ENCODE measurements at places on chromosomes 13 and 19.
A peak's percentile ranks its signal among the peaks of the same experiment; 100 is the strongest.

GRCh38 chr19:53112286-53112685 lies 9.1 kb upstream of the ZNF160 start:
- no peak for DNase-seq

- no peak for DNase-seq
Observed at GRCh38 chr13:45215392-45216077, 14.7 kb upstream of the KCTD4 start.

DNA sequence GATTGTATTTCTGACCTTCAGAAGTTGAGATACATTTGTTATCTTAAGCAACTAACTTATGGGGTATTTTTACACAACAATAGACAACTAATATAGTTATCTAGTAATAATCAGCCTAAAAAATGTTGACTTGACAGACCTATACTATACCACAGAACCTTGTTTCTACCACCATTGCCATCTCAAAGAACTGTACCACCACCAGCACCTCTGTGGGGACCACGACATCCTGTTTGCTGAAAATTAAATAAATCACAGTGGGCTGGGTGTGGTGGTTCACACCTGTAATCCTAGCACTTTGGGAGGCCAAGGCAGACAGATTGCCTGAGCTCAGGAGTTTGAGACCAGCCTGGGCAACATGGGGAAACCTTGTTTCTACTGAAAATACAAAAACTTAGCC lies 24.0 kb downstream of the TSKS start:
- no peak for DNase-seq

DNA sequence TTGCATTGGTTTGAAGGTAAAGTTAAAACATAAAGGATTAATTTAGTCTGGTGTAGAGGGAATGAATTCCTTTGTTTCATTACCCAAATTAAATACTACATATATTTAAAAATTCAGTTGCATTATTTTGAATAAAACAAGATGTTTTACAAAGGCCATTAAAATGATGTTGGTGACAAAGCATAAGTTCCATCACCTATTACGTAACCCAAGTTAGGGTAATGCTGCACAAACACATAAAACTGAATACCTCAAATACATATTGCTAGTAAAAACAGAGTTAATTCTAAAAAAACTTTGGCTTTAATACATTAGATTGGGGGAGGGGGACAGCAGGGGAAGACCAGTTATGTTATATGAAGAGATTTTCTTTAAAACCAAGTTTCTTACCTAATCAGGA lies 80.3 kb downstream of the SERP2 start:
- no peak for DNase-seq

DNA sequence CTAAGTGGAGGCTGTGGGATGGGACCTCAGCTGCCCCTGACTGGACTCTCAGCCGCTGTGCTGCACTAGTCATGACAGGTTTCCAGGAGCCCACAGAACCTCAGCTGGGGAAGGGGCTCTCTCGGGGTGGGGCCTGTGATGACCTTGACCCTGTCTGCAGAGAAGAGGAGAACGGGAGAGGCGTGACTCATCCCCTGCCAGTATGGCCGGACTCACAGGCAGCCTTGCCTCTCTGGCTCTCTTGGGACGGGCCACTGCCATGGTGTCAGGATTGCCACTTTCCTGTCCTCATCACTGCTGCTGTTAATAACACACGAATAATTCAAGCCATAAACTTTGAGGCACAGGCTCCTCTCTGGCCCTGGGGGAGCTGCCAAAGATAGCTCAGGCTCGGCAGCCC lies 295.3 kb downstream of the UQCRFS1 start:
- no peak for DNase-seq

DNA sequence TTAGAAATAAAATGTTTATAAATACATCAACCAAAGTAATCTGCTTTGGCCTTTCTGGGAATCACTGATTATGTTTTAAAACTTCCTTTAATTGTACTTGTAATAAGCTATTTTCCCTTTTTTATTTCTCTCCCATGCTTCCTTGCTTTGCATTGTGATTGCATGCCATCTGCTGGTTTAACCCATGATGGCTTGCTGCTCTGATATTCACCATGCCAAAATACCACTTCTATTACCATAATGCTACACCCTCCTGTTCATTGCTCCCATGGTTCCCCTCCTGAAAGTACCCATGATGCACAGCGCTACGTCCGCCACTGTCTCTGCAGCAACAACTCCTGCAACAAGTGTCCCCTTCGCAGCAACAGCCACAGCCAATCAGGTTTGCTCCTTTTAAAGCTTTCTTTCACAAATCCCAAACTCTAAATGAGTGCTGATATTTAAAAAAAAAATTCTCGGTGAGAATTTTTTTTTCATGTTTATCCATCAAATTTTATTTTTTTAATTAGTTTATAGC lies 67.7 kb upstream of the RAP2A start:
- DNase-seq: no peak

DNA sequence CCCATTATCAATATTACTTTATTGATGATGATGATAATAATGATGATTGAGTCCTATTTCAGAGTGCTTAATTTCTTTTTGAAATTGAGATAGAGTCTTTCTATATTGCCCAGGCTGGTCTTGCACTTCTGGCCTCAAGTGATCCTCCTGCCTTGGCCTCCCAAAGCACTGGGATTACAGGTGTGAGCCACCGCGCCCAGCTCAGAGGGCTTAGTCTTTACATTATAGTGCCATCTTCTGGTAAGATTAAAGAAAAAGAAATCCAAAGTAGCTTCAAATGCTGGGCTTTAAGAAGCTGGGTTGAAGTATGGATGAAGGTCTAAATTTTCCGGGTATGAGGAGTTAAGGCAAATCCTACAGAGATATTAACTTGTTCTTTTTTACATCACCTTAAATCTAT lies 3.4 kb upstream of the ZNF333 start:
- DNase-seq: no peak

- no peak for DNase-seq
Observed at GRCh38 chr13:103164251-103164650, 98.0 kb upstream of the SLC10A2 start.

DNA sequence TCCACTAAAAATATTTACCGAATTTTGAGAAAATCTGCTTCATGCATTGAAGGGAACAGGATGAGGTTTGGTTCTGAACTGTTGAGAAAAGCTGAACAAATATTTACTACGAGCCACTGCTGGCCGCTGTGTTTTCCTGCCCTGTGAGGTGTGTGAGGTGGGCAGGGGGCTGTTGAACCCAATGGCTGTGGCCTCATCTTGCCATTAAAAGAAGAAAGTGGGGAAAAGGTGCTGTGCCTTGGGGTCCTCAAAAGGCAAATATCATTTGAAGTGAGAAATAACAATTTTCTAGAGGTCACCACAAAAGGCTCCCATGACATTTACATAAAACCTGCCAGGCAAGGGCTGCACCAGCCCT lies 44.7 kb downstream of the KLF2 start:
- DNase-seq: no peak

DNA sequence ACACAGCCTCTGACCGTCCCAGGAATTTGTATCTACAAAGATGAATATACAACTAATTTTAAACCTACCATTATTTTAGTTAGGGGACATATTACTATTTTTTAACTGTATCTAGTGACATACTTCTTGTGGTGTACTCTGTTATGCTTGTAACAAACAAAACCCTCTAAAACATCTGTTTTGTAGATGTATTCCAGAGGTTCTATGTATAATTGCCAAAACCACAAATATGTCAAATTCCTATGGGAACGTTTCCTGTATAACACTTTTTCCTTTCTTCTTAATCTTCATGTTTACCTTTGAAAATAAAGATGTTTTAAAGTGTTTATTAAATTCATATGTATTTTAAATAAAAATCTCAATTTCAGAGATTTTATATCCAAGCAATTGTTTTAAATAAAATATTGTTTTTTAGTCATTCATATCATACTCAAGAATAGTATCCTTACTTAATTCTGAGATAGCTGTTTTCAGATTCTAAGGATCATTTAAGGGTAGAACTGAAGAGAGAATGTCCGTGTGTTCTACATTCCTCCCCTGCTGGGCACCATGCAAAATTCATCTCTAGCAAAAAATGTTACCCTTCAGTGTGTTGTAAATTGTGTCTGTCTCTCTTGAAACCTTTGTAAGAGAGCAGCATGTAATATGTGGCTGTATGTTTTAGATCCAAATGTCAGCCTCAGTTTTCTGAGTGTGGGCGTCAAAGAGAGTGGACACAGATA lies 1327.7 kb downstream of the EFNB2 start:
- DNase-seq: no peak

DNA sequence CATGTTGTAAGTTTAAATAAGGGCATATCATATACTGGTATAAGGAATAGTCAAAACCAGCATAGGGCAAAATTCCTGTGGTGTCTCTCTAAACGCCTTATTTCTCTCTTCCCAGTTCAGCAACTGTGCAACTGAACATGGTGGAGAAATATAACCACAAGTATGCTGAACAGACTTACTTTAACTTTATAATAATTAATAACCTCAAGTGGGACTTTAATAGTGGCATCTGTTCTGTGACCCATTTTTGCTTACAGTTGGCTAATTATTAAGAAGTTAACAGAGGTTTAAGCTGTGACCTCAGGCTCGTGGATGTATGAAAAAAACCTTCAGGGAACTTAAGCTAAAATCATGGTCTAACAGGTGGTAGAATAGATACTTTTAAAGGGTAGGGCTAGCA lies 54.3 kb downstream of the MICU2 start:
- no peak for DNase-seq

GRCh38 chr19:1503089-1503924 lies 9.5 kb downstream of the ADAMTSL5 start:
- peak; percentile 82 for DNase-seq

- no peak for DNase-seq
Observed at GRCh38 chr13:30332456-30333143, 25.2 kb upstream of the KATNAL1 start.

DNA sequence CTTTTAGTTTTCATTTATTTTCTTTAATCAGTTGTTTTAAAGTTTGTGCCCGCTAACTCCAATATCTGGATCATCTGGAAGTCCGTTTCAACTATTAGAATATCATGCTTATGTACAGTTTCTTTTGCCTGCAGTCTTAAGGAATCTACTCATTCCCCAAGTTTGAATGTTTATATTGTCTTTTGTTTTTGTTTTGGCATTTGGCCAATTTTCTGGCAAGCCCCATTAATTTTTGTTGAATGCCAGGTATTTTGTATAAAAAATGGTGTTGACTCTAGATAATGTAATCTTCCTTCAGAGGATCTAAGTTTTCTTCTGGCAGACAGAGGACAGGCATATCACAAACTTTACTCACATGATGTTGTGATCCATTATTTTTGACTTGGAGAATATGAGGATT lies 11.1 kb upstream of the ZNF235 start:
- no peak for DNase-seq

GRCh38 chr19:13441810-13442512 lies 64.3 kb downstream of the CACNA1A start:
- DNase-seq: peak; percentile 92

- DNase-seq: no peak
Observed at GRCh38 chr13:97220151-97220900, 1.8 kb upstream of the MBNL2 start.

DNA sequence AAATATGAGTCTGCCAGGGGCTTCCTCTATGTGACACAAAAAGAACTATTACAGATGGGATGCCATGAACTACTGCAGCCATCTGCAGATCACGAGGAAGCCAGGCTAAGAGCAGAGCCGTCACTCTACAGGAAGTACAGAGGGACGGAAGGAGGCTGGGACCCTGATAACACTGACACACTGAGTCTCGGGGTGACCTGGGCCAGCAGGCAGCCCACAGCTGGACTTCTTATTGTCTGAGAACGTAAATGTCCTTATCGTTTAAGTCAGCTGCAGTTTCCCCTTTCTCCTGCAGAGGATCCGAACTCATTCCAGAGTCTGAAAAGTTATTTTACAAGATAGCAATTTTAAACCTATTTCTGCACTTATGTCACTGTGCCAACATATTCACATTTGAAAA lies 20.7 kb downstream of the PARP4 start:
- DNase-seq: no peak

- no peak for DNase-seq
Observed at GRCh38 chr13:78176880-78177279, 258.2 kb upstream of the EDNRB start.

GRCh38 chr13:88857256-88857655 lies 1186.1 kb downstream of the SLITRK5 start:
- no peak for DNase-seq

DNA sequence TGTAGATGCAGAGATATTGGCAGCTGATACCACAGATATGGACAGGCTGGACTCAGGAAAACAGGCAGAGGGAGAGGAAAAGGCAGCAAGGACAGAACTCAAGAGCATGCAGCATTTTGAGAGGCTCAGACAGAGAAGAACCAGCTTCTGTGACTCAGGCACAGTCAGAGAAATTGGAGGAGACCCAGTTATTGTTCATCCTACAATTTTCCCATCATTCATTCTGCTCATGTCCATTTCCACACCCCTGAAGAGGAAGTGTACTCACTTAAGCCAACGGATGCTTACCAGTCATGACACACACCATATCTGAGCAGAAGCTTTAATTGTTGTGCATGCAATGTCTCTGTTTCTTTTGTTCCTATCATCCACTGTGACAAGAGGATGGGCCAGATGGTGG lies 359.8 kb upstream of the HTR2A start:
- DNase-seq: no peak
